ENCODE measurements at places on chromosomes 13 and 19.

DNA sequence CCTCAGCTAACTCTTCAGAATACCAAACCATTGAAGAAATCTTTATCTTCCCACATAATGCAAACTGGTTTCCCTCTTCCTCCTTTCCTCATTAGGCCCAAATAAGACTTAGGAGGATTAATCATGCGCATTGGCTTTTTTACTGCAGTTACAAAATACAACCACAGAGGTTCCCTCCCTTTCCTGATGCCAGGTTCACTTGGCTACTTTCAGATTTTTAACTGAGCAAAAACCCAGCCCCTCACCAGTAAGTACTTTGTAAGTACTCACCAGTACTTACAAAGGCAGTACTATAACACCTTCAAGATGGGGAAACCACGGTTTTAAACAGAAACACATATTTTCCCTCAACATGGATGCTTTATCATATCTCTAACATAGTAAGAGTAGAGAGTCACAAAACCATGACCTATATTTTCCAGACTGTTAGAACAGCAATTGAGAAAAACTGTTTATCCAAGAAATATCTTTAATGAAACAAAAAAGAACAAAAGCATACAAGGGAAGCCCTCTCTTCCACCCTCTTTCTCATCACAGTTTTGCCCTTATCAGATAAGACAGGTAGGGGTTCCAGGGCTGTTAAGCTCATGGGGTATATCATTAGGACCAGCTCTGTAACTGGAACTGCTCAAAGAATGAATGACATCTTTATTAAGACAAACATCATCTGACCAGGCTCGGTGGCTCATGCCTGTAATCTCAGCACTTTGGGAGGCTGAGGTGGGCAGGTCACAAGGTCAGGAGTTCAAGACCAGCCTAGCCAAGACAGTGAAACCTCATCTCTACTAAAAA, 12.7 kb downstream of the FOXO1 start:
- DNase-seq: no peak

DNA sequence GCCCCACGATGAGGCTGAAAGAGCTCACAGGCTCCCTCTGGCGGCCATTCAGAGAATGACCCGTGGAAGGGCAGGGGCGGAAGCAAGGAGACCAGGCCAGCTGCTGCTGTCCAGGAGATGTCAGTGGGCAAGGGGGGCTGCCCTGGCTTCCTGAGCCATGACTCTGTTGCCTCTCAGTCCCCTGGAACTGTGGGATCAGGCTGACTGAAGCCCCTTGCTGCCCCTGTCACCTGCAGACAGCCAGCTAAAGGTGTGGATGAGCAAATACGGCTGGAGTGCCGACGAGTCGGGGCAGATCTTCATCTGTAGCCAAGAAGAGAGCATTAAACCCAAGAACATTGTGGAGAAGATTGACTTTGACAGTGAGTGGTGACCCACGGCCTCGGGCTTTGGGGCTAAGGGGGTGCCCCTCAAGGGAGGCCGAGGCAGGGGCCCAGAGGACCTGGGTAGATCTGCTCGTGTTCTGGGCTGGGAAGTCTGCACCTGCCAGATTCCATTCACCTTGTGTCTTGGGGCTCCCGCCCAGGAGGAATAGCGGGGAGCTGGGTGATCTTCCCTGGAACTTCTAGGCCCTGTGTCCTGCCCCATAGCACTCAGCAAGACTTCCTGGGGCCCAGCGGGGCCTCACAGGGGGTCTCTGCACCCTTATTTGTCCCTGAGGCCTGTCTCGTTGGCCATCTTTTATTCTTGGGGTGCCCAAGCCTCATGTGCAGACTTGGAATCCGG, 12.5 kb upstream of the ACTN4 start:
- peak; percentile 68 for DNase-seq

DNA sequence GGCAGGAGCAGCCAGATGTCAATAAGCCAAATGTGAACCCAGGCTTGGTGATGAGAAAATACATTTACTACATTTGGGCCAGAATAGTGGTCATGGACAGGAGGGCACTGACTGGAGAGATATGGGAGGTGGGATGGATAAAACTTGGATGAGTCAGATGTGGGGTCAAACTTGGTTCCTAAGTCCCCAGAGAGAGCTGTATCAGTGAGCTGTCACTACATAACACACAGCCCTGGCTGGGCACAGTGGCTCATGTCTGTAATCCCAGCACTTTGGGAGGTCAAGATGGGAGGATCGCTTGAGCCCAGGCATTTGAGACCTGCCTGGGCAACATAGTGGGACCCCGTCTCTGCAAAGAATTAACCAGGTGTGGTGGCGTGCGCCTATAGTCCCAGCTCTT, 51.6 kb upstream of the EHD2 start:
- DNase-seq: no peak

DNA sequence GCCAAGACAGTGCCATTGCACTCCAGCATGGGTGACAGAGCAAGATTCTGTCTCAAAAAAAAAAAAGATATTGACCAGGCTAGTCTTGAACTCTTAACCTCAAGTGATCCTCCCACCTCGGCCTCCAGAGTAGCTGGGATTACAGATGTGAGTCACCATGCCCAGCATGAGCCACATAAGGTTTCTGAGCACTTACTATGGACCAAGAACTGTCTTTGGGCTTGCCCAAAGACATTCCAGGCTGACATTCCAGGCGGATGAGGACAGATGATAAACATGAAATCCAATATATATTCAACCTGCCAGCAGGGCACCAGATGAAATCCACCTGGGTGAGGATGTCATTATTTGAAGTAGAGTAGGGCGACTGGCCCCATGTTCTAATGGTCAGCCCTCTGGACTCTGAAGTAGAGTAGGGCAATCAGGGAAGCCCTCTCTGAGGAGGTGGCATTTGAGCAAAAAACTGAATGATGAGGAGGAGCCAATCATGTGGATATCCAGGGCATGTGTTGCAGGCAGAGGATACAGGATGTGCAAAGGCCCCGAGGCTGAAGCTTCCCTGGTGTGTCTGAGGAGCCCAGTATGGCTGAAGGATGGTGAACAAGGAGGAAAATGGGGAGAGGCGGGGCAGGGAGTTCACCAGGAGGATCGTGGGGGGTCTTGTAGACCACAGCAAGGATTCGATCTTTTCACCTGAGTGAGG, 4.0 kb downstream of the C19orf38 start:
- no peak for DNase-seq
